ENCODE measurements at places on chromosomes 4 and X.

DNA sequence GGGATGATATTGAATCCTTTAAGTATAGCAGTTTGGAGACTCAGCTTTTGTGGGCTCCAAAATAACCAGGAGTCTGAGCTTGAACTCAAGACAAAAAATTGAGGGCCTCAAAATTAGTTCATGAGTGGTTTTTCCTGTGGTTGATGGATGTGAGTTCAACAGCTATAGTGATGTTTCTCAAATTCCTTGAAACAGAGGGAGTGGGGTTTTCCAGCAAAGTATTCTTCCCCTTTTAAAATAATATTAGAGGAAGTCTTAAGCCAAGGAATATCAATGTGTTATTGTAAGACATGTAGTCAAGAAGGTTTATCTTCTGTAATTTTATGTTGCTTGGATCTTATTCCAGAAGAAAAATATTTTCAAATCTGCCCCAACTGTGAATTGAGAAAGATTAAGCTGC is 10.6 kb downstream of the OTC start:
- DNase-seq = no peak

GRCh38 chrX:23505531-23506303 is 161.6 kb upstream of the PRDX4 start:
- DNase-seq = no peak

- DNase-seq = no peak
Measured at GRCh38 chrX:71320126-71320525, 18.6 kb downstream of the ITGB1BP2 start.

DNA sequence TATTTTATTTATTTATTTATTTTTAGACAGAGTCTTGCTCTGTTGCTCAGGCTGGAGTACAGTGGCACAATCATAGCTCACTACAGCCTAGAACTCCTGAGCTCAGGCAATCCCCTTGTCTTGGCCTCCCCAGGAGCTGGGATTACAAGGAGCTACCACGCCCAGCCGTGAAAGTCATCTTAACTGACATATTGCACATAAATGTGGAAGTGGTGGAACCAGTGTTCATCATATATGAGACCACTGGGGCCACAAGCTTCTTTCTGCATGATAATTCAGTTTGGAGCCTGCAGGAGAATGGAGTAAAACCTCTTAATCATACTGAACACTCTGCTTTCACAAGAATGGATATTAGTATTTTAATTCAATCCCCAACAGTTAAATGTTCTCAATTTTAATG is 12.5 kb upstream of the CTSO start:
- DNase-seq = no peak

- DNase-seq = no peak
Measured at GRCh38 chrX:100194082-100194775, 215.8 kb downstream of the PCDH19 start.

DNA sequence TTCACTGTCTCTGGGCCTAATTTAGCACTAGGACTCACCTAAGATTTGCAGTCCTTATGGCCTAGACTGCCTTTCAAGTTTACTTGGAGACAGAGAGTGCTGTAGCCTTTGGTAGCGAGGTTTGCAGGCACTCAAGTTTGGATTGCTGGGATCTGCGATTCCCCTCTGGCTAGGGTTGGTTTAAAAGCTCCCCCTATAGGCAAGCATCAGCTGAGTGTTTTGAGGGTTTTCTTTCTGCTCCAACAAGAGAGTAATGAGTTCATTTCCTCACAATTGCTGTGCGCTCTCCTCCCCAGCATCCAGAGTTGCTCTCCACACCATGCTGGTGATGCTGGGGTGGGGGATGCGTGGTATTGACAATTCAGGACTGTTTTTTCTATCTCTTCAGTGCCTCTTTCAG is 206.9 kb downstream of the GLUD2 start:
- DNase-seq = no peak

DNA sequence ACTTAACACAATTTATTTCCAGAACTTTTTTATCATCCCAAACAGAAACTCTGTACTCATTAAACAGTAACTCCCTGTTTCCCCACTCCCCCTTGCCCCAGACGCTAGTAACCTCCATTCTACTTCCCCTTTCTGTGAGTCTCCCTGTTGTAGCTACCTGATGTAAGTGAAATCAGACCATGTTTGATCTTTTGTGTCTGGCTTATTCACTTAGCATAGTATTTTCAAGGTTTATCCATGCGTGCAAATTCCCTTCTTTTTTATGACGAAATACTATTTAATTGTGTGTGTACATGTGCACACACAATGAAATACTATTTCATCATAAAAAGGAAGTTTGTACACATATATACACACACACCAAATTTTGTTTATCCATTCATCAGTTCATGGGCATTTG is 5.2 kb downstream of the PKD2 start:
- no peak for DNase-seq

DNA sequence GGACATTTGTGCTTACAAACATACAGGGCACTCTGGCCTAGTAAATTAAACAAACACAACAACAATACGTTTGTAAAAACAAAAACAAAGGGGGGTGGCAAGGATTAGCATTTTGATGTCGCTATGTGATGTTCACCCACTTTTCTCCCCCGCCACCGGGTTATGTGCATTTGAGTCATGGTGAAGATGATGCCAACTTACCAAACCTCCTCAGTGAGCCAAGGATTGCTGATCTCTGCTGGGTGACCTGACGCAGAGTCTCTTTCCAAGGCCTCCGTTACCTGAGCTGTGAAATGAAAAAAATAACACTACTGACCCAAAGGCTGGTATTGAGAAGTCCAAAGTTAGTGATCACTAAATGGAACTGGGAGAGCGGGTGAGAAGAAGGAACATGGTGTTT is 85.4 kb downstream of the RBM47 start:
- no peak for DNase-seq

GRCh38 chr4:123306769-123307168 is 89.8 kb upstream of the SPRY1 start:
- no peak for DNase-seq

DNA sequence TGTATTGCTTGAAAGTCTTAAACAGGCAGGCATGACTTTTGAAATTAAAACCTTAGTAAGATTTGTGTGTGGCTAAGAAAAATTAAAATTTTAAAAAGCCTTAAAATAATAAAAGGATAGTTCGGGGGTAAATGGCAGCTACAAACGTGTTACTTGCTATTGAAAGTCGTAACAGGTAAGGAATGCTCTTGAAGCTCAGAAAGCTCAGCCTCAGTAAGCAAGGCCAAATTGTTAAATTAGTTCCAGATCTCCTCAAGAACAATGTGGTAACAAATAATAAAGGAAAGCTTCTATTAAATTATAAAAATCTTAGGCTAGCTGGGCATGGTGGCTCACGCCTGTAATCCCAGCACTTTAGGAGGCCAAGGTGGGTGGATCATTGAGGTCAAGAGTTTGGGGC is 25.5 kb downstream of the PRMT9 start:
- DNase-seq = no peak

GRCh38 chr4:170589597-170590191 is 499.9 kb upstream of the AADAT start:
- no peak for DNase-seq

DNA sequence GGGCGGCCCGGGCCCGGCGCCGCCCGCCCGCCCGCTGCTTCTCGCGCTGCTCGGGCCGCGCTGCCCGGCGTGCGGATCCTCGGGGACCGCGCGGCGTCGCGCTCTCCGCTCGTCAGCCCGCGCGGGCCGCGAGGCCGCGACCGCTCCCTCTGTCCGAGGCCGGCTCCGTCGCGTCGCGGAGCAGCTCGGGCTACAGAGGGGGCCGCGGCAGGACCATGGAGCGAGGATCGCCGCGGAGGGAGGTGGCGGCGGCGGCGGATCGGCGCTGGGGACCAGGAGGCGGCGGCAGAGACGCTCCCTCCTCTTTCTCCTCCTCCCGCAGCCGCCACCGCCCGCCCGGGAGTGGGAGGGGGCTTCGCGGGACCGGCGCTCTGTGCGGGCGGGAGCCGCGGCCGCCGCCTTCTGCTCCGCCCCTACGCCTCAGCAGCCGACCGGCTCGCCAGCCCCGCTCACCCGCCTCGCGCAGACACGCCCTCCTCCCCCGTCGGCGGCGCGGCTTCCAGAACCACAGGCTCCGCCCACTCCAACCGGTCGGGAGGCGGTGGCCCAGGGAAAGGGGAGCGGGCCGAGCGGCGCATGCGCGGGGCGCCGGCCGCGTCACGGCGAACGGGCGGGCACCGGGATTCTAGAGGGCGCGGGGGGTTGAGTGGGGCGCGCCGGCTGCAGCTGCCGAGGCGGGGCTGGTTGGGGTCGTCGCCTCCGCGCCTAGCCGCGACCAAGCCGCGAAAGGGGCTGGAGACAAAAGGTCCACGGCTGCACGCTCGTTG is at the start of gene CASK:
CASK (minus strand) TSS at position 344 of the 767 bp plus-strand sequence. CDS start 566 bp downstream, outside the sequence.
- peak; percentile 81 for DNase-seq

- DNase-seq = no peak
Measured at GRCh38 chr4:6134612-6135220, 65.6 kb downstream of the JAKMIP1 start.

- no peak for DNase-seq
Measured at GRCh38 chrX:69150281-69150960, 14.8 kb downstream of the PJA1 start.

- no peak for DNase-seq
Measured at GRCh38 chr4:986428-986878, 391 bp upstream of the IDUA start.

DNA sequence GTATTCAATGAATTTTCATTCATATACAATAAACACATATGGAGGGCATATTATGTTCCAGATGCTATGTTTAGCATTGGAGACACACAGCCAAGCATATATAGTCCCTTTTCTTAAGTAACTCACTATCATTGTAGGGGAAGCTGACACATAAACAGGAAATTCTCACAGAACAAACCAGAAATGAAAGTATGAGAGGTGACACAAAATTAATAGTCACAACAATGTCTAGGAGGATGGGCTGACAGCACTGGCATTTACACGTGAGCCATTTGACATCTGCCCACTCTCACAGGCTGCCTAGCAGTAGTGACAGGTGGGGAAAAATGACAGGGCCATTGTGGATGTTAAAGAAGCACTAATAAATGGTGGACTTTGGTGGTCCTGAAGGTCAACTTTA is 2.6 kb upstream of the CNOT6L start:
- DNase-seq = no peak

- DNase-seq = no peak
Measured at GRCh38 chr4:172683021-172683420, 485.6 kb upstream of the GALNT7 start.

DNA sequence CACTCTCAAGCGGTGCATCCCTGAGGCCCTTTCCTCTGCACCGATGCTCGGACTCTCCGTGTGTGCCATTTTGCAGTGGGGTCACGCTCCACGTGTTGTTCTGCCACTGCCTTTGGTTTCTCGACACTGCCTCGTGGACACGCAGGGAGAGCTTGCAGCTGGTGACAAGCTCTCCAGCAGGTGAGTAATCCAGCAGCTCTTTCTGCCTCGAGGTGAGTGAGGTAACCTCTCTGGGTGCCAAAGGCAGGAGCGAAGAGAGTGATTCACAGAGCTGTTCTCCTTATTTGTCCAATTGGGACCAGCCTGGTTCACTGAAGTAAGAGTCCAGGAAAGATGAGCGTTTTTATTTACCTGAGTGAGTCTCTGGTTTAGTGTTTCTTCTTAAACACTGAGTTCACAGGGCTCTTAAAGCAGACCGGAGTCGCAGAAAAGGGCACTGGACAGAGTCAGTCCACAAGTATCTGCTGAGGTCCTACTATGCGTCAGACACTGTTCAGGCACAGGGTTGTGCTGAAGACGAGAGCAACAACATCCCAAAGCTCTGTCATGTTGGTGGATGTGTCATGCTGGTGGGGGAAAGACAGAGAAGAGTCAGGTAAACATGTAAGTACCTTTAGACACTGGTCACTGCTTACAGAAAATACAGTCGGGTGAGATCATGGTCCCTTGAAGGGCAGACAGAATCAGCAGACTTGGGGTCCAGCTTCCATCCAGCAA is 61.8 kb downstream of the FHDC1 start:
- no peak for DNase-seq

DNA sequence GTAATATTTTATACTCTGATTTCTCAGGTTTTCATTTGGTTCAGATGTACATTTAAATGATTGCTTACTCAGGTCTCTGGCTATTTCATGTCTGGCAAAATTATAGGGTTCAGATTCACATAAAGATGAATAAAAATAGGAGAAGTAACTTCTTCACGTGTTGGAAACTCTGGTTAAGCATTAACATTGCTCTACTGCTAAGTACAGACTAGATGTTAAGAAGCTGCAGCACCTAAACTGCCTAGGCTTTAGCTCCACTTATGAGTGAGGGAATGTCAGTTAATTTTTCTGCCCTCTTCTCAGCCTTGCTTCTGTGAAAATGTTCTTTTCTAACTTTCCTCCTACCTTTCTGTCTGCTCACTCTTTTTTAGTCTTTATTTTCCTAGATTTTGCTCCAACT is 361.2 kb downstream of the ARAP2 start:
- no peak for DNase-seq

GRCh38 chrX:40931921-40932320 is 153.3 kb upstream of the USP9X start:
- DNase-seq = no peak

GRCh38 chr4:166128403-166128802 is 255.4 kb downstream of the TLL1 start:
- no peak for DNase-seq

DNA sequence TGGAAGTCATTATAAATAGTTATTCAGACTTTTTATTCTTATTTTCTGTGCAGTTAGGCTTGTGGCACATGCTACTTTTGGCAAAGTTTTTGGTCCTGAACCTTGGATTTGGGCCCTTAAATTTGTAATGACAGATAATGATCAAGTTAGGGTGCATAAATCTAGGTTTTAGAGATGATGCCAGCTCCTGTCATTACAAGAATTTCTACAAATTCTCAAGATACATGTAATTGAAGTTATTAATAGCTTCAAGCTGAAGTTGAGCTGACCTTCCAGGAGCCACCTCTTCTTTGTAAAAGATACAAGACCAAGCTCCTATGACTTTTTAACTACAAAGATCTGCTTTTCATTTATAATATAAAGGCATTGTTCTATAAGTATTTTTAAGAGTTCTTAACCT is 255.6 kb upstream of the UGT8 start:
- DNase-seq = no peak

DNA sequence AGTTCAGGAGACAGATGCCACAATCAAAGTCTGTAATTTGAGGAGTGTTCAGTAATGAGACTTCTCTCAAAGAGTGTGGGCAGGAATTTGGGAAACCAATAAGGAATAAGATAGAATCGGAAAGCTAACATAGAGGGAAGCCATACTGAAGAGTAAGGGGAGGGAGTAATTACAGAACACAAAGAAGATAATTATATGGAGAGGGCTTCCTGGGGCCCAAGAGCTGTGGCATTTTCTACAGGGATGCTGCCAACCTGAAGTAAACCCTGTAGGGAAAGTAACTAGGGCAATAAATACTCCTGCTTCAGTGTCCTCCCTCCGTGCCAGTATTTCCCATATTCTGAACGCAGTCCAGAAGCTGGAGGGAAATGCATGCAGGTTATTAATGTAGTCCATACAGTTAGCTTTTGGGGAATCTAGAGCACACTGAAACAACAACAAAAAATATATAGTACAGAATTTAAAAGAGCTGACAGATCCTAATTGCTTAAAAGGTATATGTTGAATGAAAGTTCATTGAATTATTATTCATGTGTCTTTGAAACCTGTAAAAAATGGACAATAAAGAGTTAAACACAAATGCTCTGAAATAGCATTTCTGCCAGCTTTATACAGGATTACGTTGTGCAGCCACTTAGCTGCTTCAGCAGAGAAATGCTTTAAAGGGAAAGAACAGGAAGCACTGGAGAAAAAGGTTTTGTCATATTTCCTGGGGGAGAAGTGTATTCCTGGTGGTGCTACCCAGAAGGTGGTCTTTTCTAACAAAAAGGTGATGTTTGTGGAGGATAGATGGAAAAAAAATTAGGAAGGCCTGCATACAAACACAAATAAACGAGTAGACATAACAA is 48.0 kb downstream of the CXXC4 start:
- DNase-seq = no peak

- no peak for DNase-seq
Measured at GRCh38 chrX:97405031-97405660, 521.4 kb downstream of the RPA4 start.

Data from activated CD4-positive, alpha-beta T cell treated with anti-CD3 and anti-CD28 coated beads, Interleukin-2, amount 50 U/mL, for 24 hours (primary cell).